ENCODE measurements at places on chromosomes 4 and X.

DNA sequence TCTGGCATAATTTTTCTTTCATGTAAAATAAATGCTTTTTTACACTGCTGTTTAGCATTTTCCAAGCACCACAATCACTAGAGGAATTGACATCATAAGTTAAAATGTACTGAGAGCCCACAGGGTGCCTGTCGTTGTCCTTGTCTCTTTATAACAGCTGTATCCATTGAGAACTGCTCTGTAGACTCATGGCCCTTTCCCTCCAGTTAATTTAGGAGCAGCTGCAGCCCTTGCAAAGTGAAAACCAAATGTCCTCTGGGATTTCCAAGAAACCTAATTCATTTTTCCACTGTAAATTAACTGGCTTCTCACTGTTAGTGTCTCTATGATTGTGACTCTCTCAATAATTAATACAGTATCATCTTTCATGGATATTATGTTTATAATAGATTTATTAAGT is 185.9 kb downstream of the SLC4A4 start:
- no peak for DNase-seq

DNA sequence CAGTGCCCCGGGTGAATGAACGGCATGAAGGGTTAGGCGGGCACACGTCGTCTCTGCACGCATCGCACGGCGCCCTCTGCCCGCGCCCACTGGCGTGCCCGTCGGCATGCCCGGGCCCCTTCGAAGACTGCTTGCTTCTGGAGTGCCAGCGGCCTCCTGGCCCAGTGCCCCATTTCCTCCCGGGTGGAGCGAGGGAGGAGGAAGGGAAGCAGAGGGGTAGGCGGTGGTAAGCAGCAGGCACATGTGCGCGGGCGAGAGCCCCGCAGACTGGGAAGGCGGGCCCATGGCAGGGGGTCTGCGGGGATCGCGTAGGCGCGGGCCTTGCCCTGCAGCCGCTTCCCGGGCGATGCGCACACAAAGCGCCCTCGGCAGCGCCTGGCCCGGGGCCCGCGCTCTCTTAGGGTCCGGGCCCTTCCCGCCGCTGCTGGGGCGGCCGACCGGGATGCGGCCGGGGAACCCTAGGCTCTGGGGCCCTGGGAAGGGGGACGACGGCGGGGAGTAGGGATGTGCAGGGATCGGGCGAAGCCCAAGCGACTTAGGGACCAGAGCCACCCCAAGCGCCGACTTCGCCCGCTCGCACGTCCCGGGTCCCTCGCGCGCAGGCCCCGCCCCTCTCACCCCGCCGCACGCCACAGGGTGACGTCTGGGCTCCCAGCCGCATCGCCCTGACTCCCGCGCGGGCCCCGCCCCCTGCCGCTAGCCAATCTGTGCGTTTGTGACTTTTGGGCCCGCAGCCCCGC is 866 bp upstream of the EMD start:
- no peak for DNase-seq

DNA sequence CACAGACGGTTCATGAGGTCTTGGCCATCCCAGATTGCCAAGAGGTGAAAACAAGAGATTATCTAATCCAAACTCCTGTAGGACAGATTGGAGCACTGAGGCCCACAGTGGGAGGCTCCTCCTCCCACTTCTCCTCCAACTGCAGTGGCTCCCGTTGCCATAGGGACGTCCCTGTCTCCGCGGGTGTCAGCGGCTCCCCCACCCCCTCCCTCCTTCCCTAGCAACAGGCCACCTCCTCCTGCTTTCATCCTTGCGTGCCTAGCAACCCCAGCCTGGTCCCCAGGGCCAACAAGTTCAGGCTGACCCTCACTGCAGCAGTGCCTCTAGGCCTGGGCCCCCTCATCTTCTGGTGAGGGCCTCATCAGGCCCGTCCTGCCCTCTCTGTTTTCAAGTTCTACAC is 6.8 kb upstream of the IQSEC2 start:
- no peak for DNase-seq

DNA sequence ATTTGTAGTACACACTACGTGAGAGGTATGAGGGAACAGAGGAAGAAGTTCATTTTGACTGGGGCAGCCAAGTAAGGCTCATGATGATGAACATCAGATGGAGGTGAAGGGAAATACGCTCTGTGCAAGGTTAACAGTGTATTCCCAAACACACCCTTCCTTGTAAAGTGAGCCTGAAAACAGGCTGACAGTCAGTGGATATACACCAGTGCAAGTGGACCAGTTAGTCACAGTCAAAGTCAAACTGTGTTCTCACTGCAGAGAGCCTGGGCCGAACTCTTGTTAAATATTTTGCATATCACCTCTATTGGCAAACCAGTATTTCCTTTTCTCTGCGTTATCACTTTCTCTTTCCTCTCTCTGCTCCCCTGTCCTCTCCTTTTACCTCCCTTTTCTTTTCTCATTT is 23.4 kb upstream of the RHOH start:
- DNase-seq, result no peak

- no peak for DNase-seq
Measured at GRCh38 chr4:141081921-141082395, 51.3 kb downstream of the RNF150 start.

DNA sequence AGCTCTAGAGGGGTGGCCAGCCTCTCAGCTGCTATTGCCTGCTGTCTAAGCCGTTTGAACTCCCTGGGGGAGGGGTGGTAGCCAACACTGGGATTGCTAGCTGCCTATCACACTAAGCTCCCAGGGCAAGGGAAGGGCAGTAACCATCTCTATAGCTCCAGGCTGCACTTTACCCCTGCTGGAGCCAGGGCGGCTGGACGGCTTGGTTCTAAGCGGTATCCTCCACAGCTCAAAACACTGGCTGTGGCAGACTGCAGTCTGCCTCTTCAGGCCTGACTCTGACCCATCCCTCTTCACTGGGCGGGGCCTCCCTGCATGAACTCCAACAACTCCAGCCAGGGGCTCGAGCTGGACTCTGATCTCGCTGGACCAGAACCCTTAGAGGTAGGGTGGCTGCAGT is 55.3 kb upstream of the GNRHR start:
- no peak for DNase-seq

GRCh38 chr4:155903453-155903852 is at the start of gene TDO2:
Gene TDO2, plus strand, starts transcription at chr4:155903696. Its CDS starts 63 bp downstream, at chr4:155903759.
- DNase-seq, result no peak

DNA sequence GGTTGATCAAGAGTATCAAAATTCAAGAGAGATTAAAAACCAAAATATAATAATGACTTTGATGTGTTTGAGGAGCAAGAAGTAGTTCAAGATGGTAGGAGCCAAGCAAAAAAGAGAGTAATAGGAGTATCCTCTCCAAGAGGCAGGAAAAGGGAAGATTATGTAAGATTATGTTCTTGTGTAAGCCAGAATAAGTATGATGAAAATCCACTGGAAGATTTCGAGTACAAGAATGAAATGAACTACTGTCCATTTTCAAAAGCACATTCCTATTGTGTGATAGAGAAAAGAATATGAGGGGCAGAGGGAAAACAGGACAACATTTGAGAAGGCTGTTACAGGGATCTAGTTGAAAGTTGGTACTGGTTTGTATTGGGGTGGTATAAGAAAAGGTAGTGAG is 659.6 kb upstream of the INTU start:
- DNase-seq, result no peak

DNA sequence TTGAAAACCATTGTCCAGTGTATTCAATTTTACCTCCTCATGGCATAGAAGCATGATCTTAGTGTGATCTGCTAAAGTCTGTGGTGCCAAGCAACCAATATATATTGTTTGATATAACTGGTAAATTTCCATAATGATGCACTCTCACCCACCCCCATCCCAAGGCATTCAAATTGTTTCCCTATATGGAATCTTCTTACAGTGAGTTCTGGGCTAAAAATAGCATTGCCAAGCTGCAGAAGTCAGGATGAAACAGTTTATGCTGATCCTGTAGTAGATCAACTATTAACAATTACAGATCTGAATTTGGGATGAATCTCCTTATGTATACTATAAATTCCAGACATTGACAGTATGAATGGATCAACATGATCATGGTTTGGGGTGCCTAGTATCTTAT is 20.9 kb downstream of the FGF13 start:
- no peak for DNase-seq

- no peak for DNase-seq
Measured at GRCh38 chr4:118917582-118917981, 28.9 kb downstream of the SYNPO2 start.

GRCh38 chr4:124095621-124096020 is 616.9 kb downstream of the ANKRD50 start:
- no peak for DNase-seq

DNA sequence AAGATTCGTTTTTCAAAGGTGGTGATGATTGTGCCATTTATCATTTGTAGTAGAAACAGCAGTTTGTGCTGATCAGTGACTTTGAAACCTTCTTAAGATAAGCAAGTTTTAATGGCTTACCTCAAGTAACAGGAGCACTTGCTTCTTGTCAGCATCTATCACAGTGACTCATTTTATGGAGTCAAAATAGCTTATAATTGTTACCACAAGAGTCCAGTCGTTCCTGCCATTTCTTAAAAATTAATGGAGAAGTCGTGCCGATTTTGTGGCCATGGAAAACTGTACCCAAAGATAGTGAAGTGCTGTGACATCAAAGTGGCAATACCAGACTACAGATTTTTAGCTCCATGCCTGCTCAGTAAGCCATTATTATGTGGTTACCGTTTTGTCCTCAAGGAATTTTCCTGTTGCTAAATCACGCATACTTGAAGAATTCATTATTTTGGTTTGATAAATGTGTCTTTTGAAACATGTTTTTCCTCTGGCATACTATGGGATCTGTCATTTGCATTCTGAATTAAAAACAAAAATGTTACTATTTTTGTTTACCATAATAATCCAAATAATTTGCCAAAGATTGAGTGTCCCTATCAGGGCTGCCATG is 129.9 kb downstream of the CBR4 start:
- peak; percentile 57 for DNase-seq

DNA sequence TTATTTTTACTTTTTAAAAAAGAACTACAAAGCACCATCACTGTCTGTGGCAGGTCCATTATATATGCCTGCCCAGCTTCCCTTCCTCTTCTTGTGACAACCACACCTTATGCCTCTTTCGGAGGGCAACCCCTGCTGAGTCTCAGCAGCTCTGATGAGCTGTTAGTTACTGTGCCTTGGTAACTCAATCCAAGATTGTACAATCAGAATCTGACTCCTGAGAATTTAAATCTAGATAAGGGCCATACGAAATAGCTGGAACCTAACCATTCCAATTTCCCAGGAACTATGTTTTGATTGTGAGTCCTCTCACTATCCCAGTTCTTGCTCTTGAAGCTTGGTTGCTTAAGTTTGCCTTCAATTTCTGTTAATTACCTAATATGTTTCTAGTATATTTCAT is 61.9 kb downstream of the ADAMTS3 start:
- no peak for DNase-seq

- DNase-seq, result no peak
Measured at GRCh38 chr4:159607809-159608208, 504.9 kb downstream of the RAPGEF2 start.

GRCh38 chr4:77699731-77700210 is 94.2 kb downstream of the CXCL13 start:
- peak; percentile 76 for DNase-seq

DNA sequence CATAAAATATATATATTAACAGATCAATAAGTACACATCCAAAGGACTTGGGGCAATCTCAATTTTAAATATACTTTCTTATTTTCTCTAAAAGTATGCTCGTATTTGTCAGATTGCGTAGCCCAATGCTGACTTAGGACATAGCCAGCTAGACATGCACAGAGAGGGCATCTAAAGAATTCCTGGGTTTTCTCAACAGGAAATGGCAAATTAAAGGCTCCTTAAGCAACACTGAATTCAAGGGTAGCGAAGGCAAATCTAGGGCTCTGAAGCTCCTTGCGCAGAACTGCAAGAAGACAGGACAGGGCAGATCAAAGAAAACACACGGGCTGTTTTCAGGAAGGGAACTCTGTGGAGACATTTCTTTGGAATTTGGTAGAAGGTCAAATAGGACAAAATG is 94.6 kb upstream of the FTHL17 start:
- no peak for DNase-seq

DNA sequence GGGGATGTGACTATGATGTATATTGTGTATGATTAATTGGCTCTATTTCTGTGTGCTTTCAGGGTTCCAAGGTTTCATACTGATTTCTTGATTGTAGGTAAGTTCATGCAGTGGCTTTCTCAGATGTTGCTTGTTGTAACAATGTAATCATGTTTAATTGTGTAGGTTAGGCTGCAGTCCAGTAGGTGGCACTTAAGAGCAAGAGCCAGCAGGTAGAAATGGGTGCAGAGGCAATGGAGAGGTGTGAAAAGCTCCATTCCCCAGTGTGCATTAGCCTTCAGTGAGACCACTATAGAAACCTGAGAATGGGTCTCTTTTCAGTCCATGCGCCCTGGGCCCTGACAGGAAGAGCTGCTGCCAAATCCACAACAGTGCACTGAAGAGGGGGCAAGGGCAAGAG is 28.2 kb downstream of the DCAF12L2 start:
- DNase-seq, result no peak

GRCh38 chrX:49041744-49042580 is 1.2 kb downstream of the TFE3 start:
- DNase-seq, result no peak
